Activated naive CD4-positive, alpha-beta T cell treated with anti-CD3 and anti-CD28 coated beads, Interleukin-2, amount 10 ng/mL, durations not matched to agents 7 days and 5 days (primary cell): ENCODE measurements at places on chromosomes 12 and 14.

- H3K27ac ChIP-seq, result no peak overlapping the region
- H3K27me3 ChIP-seq, result no peaks in the 10 kb centered on the region
- no peak overlapping the region for H3K4me3 ChIP-seq
- no peak for DNase-seq
These were observed 177.7 kb downstream of the MED13L start for GRCh38 chr12:116099652-116100432.

DNA sequence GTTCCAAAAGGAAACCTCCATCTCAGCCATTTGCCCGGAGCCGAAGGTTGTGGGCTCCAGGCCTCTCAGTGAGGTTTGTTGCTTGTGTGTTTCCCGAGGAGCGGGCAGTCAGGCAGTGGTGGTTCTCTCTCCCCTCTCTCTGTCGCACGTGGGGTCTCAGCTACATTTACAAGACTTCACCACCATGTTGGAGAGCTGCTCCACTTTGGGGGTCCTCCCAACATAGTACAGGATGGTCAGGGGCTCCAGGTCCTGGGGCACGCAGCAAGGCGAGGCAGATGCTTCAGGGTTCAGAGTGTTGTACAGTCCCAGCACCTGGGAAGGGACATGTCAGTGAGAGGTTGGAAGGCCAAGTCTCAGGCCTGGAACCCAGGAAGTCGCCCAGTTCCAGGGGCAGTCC is 22.8 kb downstream of the TGFB3 start:
- H3K4me1 ChIP-seq, result no peaks in the 10 kb centered on the region
- H3K27me3 ChIP-seq, result no peaks in the 10 kb centered on the region
- H3K27ac ChIP-seq, result no peak overlapping the region
- DNase-seq, result no peak

DNA sequence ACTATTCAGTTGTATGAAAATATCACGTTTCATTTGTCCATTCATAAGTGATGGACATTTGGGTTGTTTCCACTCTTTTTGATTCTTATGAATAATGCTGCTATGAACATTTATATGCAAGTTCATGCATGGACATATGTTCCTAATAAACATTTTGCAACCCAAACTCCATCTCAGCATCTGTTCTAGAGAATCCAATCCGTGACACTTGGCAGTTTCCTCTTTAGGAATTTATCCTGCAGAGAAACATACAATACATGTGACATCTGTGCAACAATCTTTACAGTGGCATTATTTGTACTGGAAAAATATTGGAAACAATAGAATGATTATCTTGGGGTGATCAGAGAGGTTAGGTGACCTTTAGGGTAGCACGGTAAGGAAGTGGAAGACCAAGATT is 290.8 kb upstream of the SRRM4 start:
- H3K36me3 ChIP-seq, result no peaks in the 10 kb centered on the region
- H3K27me3 ChIP-seq, result no peaks in the 10 kb centered on the region
- H3K4me3 ChIP-seq, result no peak overlapping the region
- DNase-seq, result no peak
- H3K4me1 ChIP-seq, result no peaks in the 10 kb centered on the region
- no peak overlapping the region for H3K27ac ChIP-seq

DNA sequence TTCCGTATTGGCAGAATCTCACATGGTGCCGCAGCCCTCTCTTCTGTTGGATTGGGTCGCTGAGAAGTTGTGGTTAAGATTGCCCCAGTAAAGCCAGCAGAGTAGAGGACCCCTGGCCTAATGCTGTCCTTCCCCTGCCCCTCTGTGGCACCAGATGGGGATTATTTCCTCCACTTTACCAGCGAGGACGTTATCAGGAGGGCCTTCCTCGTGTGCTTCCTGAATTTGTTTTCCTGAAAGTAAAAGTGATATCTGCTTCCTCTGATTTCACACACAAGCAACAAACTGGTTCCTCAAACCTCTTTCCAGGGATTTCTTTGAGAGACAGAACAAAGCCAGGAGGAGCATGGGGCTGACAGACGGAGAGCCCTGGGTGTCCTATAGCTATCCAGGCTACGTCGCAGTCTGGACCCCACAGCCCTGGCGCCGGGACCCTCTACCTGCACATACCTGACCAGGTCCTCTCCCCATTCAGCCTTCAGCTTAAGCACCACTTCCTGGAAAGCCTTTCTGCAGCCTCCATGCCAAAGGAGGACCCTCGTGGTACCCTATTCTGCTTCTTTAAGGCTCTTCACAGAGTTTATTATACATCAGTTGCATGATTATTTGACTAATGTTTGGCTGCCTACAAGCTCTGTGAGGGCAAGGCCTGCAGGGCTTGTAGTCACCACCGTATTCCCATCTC is 314.8 kb upstream of the FKBP4 start:
- no peaks in the 10 kb centered on the region for H3K4me1 ChIP-seq
- peaks cover 4% of the 10 kb centered on the region for H3K27me3 ChIP-seq
- no peaks in the 10 kb centered on the region for H3K36me3 ChIP-seq
- H3K4me3 ChIP-seq, result no peak overlapping the region
- DNase-seq, result no peak

DNA sequence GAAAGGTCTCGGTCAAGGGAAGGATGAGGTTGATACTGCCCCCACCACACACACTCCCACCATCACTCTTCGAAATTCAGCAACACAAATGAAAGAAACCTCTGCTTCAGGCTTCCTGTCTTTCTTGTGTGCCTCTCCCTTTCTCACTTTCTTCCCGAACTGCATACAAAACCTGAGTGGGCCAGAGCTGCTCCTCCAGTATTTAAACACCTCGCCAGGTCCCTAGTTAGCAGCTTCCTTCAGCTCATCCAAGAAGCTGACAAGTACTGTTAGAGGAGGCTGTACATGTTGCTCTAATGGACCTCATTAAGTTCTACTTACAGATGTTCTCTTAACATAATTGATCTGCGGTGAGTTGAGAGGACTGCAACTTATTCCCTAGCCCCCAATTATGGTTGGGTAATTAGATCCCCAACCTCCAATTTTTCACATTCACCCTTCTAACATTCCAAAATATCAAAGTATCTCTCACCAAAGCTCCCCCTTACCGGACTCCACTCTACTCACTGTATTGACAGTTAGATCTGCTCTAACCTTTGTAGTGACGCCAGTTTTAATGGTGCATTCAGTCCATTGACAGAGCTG is 4.1 kb upstream of the LMO3 start:
- H3K27me3 ChIP-seq, result peaks cover 43% of the 10 kb centered on the region
- no peak overlapping the region for H3K4me3 ChIP-seq
- H3K4me1 ChIP-seq, result peaks cover 2% of the 10 kb centered on the region
- no peaks in the 10 kb centered on the region for H3K36me3 ChIP-seq

GRCh38 chr14:104682107-104682593 is 7.3 kb upstream of the INF2 start:
- DNase-seq, result no peak
- no peak overlapping the region for H3K27ac ChIP-seq
- no peak overlapping the region for H3K4me3 ChIP-seq

- peak overlapping the region; percentile 99 for H3K4me3 ChIP-seq
- H3K27me3 ChIP-seq, result no peaks in the 10 kb centered on the region
- H3K36me3 ChIP-seq, result peaks cover 18% of the 10 kb centered on the region
- peaks cover 50% of the 10 kb centered on the region for H3K4me1 ChIP-seq
These were observed 707 bp downstream of the CPSF6 start for GRCh38 chr12:69239922-69240630.

DNA sequence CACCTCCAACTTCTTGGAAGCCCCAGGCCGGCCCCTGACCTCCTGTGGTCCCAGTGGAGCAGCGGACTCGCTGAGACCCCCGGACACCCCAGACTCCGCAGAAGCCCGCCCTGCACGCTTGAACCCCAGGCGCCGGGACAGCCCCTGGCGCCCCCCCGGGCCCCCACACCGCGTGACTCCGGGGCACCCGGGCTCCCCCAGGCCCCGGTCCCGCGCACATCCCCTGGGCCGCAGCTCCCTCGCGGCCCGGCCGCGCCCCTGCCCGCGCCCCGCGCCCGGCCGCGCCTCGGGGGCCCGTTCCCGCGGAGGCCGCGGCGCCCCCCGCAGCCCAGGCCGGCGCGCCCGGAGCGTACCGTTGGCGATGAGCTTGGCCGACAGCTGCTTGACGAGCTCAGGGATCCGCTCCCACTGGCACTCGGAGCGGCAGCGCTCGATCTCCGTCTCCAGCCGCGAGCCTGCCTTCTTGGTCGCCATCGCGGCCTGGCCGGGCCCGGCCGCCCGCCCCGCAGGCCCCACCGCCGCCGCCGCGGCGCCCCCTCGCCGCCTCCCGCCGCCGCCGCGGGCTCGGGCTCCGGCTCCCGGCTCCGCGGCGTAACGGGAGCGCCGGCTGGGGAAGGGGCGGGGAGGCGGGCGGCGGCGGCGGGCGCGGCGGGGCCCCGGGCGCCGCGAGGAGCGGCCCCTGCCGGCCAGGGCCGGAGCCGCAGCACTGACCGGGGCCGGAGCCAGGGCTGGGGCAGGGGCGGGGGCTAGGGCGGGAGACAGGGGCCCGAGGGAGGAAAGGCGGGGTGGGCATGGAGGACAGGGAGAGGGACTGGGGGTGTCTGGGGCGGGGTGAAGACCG is at the start of gene TTC7B:
Gene TTC7B (minus strand): TSS at position 609 of the 841 bp plus-strand sequence. CDS start 135 bp downstream, at position 474.
- DNase-seq, result peak; percentile 40
- H3K27me3 ChIP-seq, result peaks cover 69% of the 10 kb centered on the region
- no peak within 1 kb of the TSS for H3K27ac ChIP-seq
- peak within 1 kb of the TSS; percentile 66 for H3K4me3 ChIP-seq
- no peaks in the 10 kb centered on the region for H3K36me3 ChIP-seq

DNA sequence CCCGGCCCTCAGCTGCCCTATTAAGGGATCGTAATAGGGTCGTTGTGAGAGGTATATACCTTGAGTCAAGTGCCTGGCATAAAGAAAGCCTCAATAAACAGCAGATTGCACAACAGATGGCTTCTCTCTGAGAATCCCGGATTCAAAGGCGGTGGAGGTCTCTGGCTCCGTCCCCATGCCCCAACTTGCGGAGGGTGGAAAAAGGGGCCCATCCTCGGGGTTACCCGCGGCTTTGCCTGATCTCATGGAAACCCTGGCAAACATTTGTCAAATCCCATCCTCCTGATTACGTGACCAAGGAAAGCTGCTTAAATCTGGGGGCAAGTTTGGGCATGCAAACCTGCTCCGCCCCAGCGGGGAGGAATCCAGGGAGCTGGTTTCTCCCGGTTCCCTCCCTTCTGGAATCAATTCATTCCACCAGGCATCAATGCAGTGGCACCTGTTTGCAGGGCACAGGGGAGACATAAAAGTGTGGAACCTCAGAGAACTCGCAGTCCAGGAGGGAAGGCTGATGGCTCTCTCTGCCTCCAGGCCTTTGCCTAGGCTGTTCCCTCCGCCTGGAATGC is 12.3 kb downstream of the TRPV4 start:
- H3K36me3 ChIP-seq, result no peaks in the 10 kb centered on the region
- no peak overlapping the region for H3K4me3 ChIP-seq
- no peak for DNase-seq
- no peaks in the 10 kb centered on the region for H3K4me1 ChIP-seq
- H3K27ac ChIP-seq, result no peak overlapping the region

- H3K36me3 ChIP-seq, result no peaks in the 10 kb centered on the region
- H3K27me3 ChIP-seq, result no peaks in the 10 kb centered on the region
- no peak for DNase-seq
- no peak overlapping the region for H3K4me3 ChIP-seq
These were observed 121.6 kb downstream of the KTN1 start for GRCh38 chr14:55701638-55702037.

- peaks cover 15% of the 10 kb centered on the region for H3K27me3 ChIP-seq
- no peak for DNase-seq
- no peak overlapping the region for H3K27ac ChIP-seq
- H3K4me3 ChIP-seq, result no peak overlapping the region
These were observed 77.3 kb downstream of the SNAPC1 start for GRCh38 chr14:61839507-61839906.

- no peaks in the 10 kb centered on the region for H3K4me1 ChIP-seq
- no peak overlapping the region for H3K4me3 ChIP-seq
- DNase-seq, result no peak
These were observed 266.4 kb downstream of the NAV3 start for GRCh38 chr12:78096909-78097597.

DNA sequence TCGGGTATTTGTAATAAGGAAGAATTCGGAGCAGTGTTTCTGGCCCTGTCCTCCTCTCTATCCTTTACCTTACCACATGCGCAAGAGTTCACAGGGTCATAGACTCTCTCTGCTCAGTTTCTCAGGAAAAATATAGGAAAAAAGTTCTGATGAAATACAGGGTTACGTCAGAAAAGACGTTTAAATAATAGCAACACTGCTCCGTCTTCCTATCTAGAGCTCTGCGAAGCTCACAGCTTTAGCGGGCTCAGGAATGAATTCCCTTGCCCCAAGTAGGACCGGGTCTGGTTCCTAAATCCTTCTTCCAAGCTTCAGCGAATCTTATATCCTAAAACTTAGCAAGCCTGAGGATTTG is 365 bp downstream of the CCDC59 start:
- peaks cover 43% of the 10 kb centered on the region for H3K36me3 ChIP-seq
- peak overlapping the region; percentile 98 for H3K4me3 ChIP-seq
- peak overlapping the region; percentile 99 for H3K27ac ChIP-seq
- peaks cover 6% of the 10 kb centered on the region for H3K27me3 ChIP-seq
- no peak for DNase-seq

DNA sequence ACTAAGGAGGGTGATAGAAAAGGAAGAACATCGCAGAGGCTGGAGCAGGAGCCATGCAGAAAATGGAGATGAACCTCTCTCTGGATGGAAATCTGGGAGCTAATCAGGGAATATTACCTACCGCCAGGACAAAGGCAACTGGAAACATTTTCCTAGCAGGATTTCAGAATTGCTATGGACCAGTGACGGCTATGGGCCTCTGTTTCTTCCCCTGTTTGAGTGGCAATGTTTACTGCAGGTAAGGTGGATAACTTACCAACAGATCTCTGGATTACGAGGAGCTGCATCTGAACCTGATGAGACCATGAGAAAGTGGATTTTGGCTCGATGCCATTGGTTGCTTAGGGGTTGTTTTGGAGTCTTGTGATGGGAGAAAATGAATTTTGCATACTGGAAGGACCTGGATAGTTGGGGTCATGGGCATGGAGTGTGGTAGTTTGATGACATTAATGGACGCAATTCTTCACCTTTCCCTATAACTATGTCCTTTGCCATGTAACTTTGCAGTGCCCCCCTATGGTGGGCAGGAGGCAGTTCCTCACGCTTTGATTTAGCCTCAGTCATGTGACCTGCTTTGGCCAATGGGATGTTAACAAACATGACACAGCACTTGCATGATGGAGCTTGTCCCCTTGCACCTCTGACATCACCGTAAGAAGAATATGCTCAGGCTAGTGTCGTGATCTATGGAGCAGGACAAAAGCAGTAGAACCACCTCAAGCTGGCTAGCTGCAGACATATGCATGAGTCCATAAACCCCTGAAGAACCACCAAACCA is 51.1 kb downstream of the CALM1 start:
- peaks cover 20% of the 10 kb centered on the region for H3K27me3 ChIP-seq
- no peaks in the 10 kb centered on the region for H3K36me3 ChIP-seq
- H3K4me3 ChIP-seq, result no peak overlapping the region
- no peak for DNase-seq
- H3K27ac ChIP-seq, result no peak overlapping the region
